HS-27A (cell line): ENCODE measurements at places on chromosomes 2 and 18.

GRCh38 chr2:8414946-8415879 is 266.6 kb upstream of the ID2 start:
- no peak for DNase-seq

DNA sequence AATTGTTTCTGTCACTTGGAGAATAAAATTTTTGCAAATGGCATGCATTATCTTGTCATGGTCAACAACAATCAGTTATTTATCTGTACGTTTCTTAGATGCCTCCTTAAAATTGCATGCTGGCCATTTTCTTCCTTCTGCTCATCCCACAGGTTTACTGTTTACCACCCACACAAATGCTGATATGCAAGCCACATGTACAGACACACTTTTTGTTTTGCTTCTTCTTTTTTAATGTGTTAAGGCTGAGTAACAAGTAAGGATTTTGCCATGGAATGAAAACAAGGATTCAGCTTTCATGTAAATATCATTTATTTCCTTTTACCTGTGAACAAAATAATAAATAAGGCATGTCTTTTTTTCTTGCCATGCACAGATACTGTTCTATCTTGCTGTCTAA is 1077.1 kb upstream of the ZEB2 start:
- no peak for DNase-seq

DNA sequence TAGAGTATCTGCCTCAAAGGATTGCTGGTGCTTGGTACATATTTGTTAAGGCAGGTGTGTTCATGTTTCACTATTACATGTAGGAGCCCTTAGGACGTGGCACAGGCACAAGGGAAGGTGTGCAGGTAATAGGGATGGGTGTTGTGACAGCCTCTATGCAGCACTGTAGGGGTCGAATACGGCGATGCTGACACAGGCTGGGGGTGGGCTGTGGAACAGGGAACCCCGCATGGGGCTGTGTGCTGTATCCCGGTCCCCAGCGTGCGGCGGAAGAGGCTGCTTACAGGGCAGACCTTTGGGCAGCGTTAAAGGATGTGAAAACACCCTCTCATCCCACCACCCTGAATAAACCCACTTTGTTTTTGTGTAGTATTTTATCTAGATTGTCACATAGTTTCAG is 21.5 kb downstream of the B3GNT2 start:
- DNase-seq = no peak

DNA sequence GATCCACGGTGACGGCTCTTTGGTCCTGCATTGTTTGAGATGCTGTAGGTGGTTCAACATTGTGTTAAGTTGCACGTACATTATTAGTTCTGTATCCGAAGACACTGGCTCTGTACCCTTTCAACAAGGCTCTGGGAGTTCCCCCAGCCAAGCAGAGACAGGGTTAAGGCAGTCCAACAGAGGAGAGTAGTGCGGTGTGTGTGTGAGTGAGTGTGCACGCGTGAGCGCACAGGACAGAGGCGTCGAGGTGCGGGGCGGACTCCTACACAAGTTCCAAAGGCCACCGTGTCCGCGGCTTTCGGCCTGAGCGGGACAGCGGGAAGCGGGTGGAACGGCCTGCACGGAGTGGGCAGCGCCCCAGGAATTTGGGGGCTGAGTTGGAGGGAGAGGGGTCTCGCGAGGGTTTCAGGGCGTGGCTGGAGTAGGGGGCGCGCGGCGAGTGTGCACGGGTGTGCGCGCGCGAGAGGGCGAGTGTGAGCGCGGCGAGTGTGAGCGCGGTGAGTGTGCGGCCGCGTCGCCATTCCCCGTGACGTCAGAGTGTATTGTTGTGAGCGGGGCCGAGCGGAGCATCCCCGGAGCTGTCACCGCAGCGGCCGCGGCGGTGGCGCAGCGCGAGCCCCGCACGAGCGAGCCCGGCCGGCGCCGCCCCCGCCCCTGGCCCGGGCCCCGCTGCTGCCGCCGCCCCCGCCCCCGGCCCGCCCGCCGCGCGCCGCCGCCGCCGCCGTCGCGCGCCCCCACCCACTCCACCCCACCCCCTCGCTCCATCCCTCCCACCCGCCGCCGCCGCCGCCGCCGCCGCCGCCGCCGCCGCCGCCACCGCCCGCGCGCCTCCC is at the start of gene ASXL3:
TSS of gene ASXL3 (plus strand) at position 535 of the 833 bp plus-strand sequence. CDS start 413 bp downstream, outside the sequence.
- no peak for DNase-seq

DNA sequence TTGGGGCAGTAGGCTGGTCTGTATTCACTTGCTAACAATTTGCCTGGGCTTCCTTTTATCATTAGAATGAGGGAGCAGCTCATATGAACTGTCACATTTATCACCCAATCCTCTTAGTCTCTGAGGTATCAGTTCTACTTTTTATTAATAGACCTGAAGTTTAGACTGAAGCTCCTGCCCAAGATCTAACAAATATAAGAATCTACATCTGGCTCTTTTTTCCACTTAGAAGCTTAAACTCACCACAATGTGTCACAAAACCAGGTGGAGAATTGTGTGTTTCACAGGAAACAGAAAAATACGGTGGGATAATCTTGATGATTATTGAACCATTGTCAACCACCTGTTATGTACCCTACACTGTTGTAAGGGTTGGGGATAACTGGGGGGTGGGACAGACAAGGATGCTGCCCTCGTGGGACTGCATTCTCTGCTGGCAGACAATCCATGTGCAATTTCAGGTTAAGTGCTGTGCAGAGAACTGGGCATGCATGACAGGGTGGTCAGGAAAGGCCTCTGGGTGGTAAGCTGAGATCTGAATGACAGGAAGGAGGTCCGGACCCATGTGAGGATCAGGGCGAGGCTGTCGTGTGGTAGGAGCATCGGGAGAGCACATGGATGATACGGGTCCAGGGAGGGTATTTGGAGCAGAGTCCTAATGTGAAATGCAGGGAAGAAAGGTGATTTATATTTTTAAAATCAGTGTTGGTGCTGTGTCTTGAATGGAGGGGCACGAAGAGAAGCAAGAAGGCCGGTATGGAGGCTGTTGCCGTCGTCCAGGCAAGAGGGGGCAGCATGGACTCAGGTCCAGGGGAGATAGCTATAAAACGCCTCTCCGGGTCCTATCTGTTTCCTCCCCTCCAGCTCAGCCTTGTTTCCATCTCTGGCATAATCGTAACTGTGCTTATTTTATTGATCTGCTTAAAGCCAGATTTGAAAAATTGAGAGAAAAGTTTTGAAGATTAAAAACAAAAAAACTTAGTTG is 17.6 kb downstream of the MYL12B start:
- DNase-seq = no peak

DNA sequence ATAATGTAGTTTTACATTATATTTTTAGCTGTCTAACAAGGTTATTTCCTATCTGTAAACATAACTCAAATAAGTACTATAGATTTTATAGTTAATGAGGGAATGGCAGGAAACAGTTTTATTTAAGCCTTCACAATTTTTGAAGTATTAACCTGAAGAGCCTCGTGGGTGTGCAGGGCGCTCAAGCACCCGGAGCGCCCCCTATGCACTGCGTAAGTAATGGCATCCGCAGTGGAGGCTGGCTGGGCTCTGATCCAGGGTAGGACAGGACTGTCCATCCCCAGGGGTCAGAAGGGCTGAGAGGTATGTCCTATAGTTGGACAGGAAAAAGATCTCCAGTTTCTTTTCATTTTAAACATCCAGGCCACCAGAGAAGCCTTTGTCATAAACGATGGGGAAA is 8.2 kb upstream of the GBX2 start:
- no peak for DNase-seq

DNA sequence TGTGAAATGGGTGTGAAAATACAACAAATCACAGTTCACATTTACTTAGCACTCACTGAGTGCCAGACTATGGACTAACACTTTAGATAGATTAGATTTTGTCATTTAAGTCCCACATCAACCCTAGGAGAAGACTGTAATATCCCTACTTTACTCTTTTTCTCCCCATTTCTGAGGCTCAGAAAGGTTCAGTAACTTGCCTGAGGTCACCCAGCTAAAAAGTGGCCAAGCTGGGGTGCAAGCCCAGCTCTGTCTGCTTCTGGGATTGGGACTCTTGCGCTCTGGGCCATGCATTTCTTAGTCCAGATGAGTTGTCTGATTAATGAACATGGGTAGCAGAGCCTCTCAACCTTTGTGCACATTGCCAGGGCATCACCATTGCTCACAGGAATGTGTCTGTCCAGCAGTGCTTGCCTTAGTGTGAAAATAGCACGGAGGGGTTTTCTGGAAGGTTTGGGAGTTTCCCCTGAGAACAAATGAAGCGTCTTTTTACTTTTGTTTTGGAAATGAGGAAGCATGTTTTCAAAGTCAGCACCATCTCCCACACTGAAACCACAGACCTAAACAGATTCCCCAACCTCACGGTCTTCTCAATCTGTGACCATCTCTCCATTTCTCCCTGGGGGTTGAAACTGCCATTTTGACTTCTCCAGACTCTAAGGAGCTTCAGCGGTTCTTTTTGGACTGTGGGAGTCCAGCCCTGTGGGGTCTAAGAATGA is 31.9 kb downstream of the NRP2 start:
- no peak for DNase-seq

DNA sequence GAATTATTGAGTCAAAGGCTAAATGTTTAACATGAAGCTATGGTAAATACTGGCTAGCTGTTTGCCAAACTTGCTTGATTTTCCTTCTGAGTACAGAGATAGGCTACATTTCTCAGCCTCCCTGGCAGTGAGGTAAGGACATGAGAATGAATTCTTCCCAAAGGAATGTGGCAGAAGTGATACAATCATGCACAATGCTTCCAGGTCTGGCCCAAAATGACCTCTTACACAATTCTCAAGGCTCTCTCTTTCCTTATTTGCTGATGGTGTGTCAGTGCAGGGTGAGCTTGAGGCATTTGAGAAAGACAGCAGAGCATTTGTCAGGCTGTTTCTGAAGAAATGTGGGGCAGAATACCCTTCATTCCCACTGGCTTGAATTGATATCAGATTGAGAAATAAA is 95.6 kb upstream of the NABP1 start:
- DNase-seq = no peak

DNA sequence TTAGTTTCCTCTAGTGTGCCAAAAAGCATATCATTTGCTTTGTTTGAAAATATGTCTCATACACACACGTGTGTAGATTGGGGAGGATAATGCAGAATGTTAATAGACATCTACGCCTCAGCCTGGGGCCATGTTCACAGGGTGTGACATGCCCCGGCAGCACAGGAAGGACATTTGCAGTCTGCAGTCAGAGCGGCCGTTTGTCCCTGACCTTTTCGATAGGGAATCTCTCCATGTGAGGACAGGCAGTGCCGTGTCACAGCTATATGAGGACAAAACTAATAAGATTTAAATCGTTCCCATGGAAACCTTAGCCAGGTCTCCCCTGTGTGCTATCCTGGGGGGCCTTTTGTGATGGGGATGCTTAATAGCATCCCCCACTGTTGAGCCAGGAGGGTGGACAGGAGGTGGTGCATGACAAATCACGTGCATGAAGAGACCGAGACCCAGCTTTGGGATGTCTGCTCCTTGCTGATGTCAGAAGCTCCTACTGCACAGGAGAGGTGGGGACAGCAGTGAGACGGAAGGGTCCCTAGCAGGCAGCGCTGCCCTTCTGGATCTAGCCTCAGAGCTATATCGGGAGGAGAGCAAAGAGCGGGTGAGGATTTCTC is 100.6 kb downstream of the RNF144A start:
- no peak for DNase-seq

- no peak for DNase-seq
Measured at GRCh38 chr2:134307334-134307733, 53.5 kb downstream of the MGAT5 start.

GRCh38 chr2:239201531-239201876 is 199.3 kb downstream of the HDAC4 start:
- DNase-seq = no peak

GRCh38 chr2:47560107-47560819 is 157.3 kb downstream of the MSH2 start:
- DNase-seq = no peak

GRCh38 chr2:217886720-217887309 is 116.0 kb downstream of the TNS1 start:
- DNase-seq = no peak

DNA sequence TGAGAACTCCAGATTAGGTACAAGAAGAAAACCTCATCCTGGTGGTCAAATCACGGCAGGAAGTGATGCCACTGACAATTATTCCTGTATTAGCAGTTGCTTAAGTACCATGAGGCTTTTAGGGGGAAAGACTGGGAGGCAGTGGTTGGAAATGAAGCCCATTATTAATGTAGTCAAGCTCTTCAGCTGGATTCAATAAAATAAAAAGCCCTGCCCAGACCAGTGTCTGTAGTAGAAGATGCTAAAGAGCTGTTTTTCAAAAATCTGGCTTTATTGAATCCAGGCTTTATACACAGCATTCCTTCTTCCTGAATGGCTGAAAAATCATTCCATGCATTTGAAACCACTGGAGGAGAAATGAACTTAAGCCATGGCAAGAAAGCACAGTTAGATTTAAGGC is 155.2 kb downstream of the BCL2 start:
- no peak for DNase-seq

DNA sequence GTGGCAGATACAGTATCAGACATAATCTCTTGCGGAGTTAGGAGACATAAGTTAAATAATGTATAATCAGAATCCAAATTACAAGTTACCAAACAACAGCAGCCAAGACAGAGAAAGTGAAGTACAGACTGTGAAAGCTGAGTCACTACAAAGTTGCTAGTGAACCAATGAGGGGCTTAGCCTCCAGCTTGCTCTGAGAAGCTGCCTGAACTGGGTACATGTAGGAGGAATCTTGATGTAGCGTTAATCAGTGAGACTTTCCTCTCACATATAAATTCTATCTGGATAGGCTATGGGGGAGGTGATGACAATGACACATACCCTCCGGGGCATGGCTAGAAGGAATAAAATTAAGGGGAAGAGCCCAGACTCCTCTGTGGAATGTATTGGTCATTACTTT is 1234.3 kb upstream of the DDX18 start:
- no peak for DNase-seq

- DNase-seq = no peak
Measured at GRCh38 chr2:95001701-95002100, 23.8 kb upstream of the MAL start.

DNA sequence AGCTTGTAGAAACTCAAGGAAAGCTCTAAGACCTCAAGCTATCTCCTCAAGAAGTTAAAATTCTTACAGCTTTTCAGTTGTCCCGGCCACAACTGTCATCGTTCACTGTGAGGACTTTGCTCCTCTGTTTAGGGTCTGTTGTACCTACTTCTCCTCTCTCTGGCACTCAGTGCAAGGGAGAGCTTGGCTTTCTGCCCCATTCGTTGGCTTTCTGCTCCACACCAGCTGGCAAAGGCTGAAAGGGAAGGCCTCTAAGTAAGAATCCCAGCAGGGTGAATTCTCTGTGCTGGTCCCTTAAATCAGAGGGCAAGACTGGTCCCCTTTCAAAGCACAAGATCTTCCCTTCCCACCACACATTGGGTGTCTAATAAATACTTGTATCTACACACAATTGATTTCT is 17.3 kb downstream of the ZBTB7C start:
- no peak for DNase-seq

DNA sequence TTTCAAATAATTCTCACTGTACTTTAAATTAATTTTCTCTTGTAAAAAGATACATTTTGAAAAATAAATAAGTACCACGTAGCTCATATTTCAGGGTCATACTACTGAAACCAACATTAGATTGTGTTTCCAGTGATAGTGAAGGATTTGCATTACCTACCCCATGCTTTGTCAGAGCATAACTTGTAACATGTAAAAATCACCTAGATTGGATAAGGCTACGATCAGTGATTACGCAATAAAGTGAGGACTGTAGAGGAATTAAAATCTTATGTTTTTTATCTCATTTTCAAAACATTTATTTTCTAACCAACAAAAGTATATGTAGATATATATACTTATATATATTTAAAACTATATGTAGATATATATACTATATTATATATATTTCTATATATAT is 89.4 kb upstream of the VRK2 start:
- DNase-seq = no peak

GRCh38 chr2:108936076-108936864 is 52.8 kb downstream of the EDAR start:
- DNase-seq = no peak
